ENCODE measurements at places on chromosomes 11 and 22. TPM values are rescaled to one million over a fixed set of nuclear protein-coding genes. Genes with fewer than 3 reads are reported as not detected.

OR6A2 gene
- total RNA-seq: not detected

- no peak overlapping the region for H3K4me3 ChIP-seq
- no peaks in the 10 kb centered on the region for H3K27me3 ChIP-seq
- H3K36me3 ChIP-seq: no peaks in the 10 kb centered on the region
These were observed 57.0 kb upstream of the BLID start for GRCh38 chr11:122173074-122173450.

DNA sequence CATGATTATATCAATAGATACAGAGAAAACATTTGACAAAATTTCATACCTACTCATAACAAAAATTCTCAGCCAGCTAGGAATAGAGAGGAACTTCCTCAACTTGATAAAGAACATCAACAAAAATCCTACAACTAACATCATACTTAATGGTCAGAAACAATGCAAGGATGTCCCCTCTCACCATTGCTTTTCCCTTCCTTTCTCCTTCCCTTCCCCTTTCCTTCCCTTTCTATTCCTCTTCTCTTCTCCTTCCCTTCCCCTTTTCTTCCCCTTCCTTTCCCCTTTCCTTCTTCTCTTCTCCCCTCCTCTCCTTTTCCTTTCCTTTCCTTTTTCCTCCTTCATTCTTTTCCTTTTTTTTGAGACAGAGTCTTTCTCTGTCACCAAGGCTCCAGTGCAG, 418.3 kb upstream of the B3GAT1 start:
- no peak for DNase-seq
- H3K4me3 ChIP-seq: no peak overlapping the region
- H3K4me1 ChIP-seq: no peaks in the 10 kb centered on the region
- no peaks in the 10 kb centered on the region for H3K27me3 ChIP-seq
- H3K27ac ChIP-seq: no peak overlapping the region
- no peaks in the 10 kb centered on the region for H3K36me3 ChIP-seq

DNA sequence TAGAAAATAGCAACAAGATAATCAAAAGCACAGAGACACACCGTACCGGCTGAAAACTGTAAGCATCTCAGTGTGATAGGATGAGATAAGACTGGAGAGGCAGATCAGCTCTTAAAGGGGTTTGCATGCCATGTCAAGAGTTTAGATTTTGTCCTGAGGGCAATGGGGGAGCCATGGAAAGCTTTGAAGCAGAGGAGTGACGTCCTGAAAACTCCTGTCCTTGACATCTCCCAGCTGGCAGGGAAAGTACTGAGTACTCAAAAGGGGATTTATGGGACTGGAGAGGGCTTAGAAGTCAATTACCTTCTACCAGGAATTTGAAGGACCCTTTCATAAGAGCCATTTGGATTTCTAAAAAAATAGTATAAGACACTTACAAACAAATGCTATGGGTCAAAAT, 420.5 kb upstream of the NARS2 start:
- no peak overlapping the region for H3K4me3 ChIP-seq
- no peaks in the 10 kb centered on the region for H3K27me3 ChIP-seq
- no peak for DNase-seq
- no peaks in the 10 kb centered on the region for H3K4me1 ChIP-seq

- DNase-seq: peak; percentile 89
- H3K4me3 ChIP-seq: no peak overlapping the region
- no peaks in the 10 kb centered on the region for H3K4me1 ChIP-seq
- no peaks in the 10 kb centered on the region for H3K27me3 ChIP-seq
- peak overlapping the region; percentile 35 for H3K27ac ChIP-seq
These were observed 37.3 kb upstream of the SLC22A12 start for GRCh38 chr11:64553554-64554201.

- no peaks in the 10 kb centered on the region for H3K4me1 ChIP-seq
- H3K36me3 ChIP-seq: peaks cover 20% of the 10 kb centered on the region
- no peak overlapping the region for H3K4me3 ChIP-seq
- H3K27ac ChIP-seq: no peak overlapping the region
- H3K27me3 ChIP-seq: no peaks in the 10 kb centered on the region
These were observed 25.4 kb downstream of the THOC5 start for GRCh38 chr22:29528144-29528543.

DNA sequence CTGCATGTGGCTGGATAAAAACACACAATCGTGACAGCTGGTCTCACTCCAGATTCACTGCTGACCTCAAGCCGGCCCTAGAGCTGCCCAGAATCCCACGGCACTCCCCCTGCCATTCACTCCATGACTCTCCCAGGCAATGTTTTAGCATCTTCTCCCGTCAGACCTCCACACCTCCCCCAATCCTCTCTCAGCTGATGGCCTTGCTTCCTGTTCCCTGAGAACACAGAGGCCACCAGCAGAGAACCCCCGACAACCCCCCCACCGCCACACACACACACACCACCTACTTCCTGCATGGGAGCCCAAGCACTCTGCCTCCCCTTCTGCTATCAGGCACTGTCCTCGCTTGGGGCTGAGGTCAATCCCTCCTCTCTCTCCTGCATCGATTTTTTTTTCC, 9.3 kb downstream of the TNKS1BP1 start:
- no peaks in the 10 kb centered on the region for H3K4me1 ChIP-seq
- H3K27ac ChIP-seq: no peak overlapping the region
- DNase-seq: no peak
- H3K4me3 ChIP-seq: no peak overlapping the region
- H3K36me3 ChIP-seq: peaks cover 3% of the 10 kb centered on the region

DNA sequence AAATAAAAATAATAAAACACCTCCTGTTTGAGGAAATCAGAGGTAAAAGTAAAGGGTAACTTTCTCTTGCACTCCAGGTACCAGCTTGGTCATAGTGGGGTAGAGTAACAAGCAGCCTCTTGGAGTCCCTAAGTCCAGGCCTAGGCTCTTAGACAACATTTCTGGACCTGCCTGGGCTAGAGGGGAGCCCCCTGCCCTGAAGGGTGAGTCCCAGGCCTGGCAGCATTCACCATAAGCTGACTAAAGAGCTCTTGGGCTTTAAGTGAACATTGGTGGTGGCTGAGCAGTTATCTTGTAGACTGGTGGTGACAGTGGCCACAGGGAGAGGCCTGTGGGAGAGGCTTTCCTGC, 18.6 kb upstream of the OR56A3 start:
- H3K4me3 ChIP-seq: no peak overlapping the region
- no peak overlapping the region for H3K27ac ChIP-seq
- no peaks in the 10 kb centered on the region for H3K36me3 ChIP-seq

- no peak overlapping the region for H3K4me3 ChIP-seq
- no peaks in the 10 kb centered on the region for H3K27me3 ChIP-seq
- DNase-seq: no peak
- H3K36me3 ChIP-seq: no peaks in the 10 kb centered on the region
- H3K4me1 ChIP-seq: no peaks in the 10 kb centered on the region
These were observed 1120.7 kb downstream of the LRRC4C start for GRCh38 chr11:40338739-40339138.

DGCR8 gene
- total RNA-seq: 31.9 TPM

DNA sequence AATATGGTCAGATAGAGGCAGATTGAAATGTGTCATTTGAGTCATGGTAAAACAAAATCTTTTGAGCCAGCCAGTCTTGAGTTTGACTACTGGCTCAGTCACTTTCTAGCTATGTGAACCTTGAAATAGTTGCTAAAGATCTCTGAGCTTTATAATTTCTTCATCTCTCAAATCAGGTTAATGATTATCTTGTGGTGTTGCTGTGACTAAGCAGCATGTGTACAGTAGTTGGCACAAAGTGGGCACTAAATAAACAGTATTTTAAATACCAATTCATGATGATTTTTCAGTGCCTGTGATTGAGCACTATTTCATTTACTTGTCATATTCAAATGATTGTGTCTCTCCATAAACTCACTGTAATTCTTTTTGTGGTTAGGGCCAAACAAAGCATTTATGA, 70.8 kb downstream of the RAB38 start:
- no peak overlapping the region for H3K4me3 ChIP-seq
- no peak overlapping the region for H3K27ac ChIP-seq
- DNase-seq: no peak
- H3K4me1 ChIP-seq: no peaks in the 10 kb centered on the region
- H3K27me3 ChIP-seq: no peaks in the 10 kb centered on the region

P2RY2 gene
- 3.9 TPM for total RNA-seq

TMEM86A gene
- 8.4 TPM for total RNA-seq

DNA sequence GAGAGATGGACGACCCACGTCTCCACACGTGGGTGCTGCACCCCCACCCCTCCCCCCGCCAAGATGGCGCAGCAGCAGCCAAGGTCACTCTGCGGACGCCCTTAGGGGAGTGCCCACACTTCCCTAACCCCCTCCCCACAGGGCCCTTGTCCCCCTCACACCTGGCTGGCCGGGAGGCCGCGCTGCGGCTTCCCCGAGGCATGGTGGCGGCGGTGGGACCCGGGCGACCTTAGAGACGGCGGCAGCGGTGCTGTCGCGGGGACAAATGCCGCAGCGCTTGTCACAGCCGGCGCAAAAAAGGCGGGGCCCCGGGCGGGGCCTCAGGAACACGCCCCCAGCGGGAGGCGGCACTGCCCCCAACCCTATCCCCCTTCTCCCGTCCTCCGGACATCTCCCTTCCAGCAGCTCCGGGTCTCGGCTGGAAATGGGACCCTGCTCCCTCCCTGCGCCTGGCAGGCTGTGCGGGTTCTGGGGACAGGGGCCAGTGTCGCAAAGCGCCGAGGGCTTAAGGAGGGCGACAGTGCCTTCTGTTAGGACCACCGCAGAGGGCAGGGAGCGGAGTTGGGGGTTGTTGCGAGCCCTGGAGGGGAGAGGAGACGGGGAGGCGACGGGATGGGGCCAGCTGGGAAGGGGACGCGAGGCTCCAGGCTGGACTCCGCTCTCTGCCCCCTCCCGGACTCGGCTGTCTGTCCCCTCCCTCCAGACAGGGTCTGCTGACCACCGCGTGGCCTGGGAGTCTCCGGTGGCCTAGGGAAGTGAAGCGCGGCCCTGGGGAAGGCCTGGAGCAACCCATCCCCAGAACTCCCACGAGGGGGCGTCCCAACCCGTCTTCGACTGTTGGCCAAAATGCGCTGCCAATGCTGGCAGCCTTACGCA, at the start of gene CHCHD10:
Gene CHCHD10, minus strand, starts transcription at position 300 of the 876 bp plus-strand sequence. Its CDS starts 98 bp downstream, at position 202.
- DNase-seq: peak; percentile 95
- H3K27ac ChIP-seq: no peak within 1 kb of the TSS
- H3K27me3 ChIP-seq: no peaks in the 10 kb centered on the region
- no peaks in the 10 kb centered on the region for H3K36me3 ChIP-seq
- H3K4me1 ChIP-seq: no peaks in the 10 kb centered on the region

DNA sequence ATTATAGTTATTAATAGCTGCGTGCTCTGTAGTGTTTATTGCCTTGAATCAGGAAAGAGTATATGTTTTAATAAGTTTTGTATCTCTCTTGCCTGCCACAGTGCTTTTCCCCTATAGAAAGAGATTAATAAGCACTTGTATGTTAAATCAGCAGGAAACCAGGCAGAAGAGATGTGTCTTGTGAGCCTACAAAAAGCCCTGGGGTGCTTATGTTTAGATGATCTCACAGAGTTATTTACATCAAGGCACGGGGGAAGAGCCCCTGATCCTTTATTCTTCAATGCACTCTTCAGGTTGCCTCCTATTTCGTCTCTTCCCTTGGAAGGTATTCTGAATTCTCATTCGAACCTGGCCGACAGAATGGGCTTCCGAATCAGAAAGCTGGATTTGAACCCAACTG, 183.0 kb downstream of the MAML2 start:
- no peak for DNase-seq
- H3K27me3 ChIP-seq: no peaks in the 10 kb centered on the region
- H3K4me1 ChIP-seq: peaks cover 9% of the 10 kb centered on the region
- H3K36me3 ChIP-seq: no peaks in the 10 kb centered on the region

OR5W2 gene
- not detected for total RNA-seq

DNA sequence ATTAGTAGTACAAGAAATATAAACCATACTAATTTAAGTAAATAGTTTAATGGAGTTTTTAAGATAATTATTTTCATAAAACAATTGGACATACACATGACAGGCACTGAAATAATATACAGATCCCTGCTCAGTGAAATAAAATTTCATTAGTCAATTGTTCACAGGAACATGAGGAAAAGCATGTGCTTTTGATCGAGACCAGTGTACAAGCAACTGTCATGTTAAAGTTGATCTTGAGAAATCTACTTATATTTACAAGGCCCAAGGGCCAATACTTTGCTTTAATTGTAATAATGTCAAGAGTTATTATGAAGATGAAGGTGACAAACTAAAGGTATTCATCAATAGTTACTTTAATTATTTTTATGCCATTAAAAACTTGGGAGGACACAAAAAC, 792.7 kb upstream of the LUZP2 start:
- H3K27ac ChIP-seq: no peak overlapping the region
- no peak for DNase-seq
- H3K27me3 ChIP-seq: no peaks in the 10 kb centered on the region
- no peak overlapping the region for H3K4me3 ChIP-seq

ANGPTL5 gene
- 1.3 TPM for total RNA-seq

HORMAD2 gene
- total RNA-seq: not detected

GRCh38 chr22:28514321-28514821, 165.3 kb downstream of the TTC28 start:
- no peak for DNase-seq
- no peak overlapping the region for H3K4me3 ChIP-seq
- no peaks in the 10 kb centered on the region for H3K27me3 ChIP-seq
- H3K27ac ChIP-seq: no peak overlapping the region
- no peaks in the 10 kb centered on the region for H3K36me3 ChIP-seq
- peaks cover 3% of the 10 kb centered on the region for H3K4me1 ChIP-seq

DDI1 gene
- not detected for total RNA-seq

GRCh38 chr22:41913040-41913719, 1.7 kb downstream of the SHISA8 start:
- H3K4me3 ChIP-seq: no peak overlapping the region
- H3K27ac ChIP-seq: no peak overlapping the region
- DNase-seq: no peak
- no peaks in the 10 kb centered on the region for H3K4me1 ChIP-seq
- no peaks in the 10 kb centered on the region for H3K36me3 ChIP-seq

DNA sequence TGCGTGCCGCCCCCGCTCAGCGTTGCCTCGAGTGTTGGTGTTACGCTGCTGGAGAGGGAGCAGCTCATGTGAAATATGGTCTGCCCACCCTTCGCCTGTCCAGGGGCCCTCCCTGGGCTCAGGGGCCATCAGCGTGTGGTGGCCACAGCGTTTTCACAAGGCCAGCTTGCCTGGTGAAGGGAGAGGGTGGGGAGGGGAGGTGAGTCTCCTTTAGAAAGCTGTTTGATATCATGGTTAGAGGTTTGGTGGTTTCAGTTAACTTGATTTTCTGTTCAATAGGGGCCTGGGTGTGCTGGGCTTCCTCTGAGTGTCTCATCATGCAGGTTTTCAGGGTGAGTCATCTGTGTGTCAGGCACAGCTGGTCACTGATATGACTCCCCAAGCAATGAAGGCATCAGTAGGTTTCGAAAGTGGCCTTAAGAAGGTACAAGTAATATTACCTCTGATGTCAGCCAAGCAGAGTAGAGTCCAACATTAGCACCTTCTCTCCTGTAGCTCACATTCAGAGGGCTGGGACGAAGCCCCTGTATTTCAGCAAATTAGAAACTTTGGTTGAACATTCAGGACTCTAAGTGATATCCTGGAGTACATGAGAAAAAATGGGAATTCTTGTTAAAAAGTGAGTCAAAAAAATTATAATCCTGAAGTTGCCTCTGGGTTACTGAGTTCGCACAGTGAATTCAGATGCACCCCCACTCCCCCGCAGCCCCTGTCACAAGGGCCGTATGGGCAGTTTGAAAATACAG, 172.5 kb downstream of the TBC1D22A start:
- H3K27ac ChIP-seq: no peak overlapping the region
- H3K4me1 ChIP-seq: no peaks in the 10 kb centered on the region
- no peaks in the 10 kb centered on the region for H3K36me3 ChIP-seq
- DNase-seq: no peak

- H3K4me3 ChIP-seq: no peak overlapping the region
- no peak overlapping the region for H3K27ac ChIP-seq
- DNase-seq: no peak
- H3K4me1 ChIP-seq: no peaks in the 10 kb centered on the region
These were observed 41.9 kb downstream of the CTTN start for GRCh38 chr11:70440206-70440605.

Data from aorta (tissue), 5 donors.